ENCODE measurements at places on chromosomes 12 and 14. TPM values are rescaled to one million over a fixed set of nuclear protein-coding genes. Genes with fewer than 3 reads are reported as not detected.

- DNase-seq = peak; percentile 46
Measured at GRCh38 chr12:119302451-119303080, 32.0 kb upstream of the CCDC60 start.

- DNase-seq = peak; percentile 13
Measured at GRCh38 chr12:79183926-79184325, 319.4 kb downstream of the SYT1 start.

GRCh38 chr12:97024393-97024792 is 117.3 kb downstream of the NEDD1 start:
- no peak for DNase-seq

DNA sequence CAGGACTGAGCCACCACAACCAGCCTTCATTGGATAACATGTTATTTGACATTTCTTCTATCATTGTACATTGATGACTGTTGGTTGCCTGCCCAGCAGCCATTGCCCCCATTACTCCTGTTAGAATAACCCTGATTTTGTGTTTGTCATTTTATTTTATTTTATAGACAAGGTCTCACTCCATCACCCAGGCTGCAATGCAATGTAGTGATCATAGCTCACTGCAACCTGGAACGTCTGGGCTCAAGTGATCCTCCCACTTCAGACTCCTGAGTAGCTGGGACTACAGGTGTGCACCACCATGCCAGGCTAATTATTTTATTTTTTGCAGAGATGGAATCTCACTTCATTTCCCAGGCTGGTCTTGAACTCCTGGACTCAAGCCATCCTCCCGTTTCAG is 33.2 kb upstream of the LTA4H start:
- no peak for DNase-seq

Gene CDKN3
- 4.2 TPM for polyA plus RNA-seq

Gene KRT75
- polyA plus RNA-seq = not detected

GRCh38 chr12:122965321-122965751 is 927 bp downstream of the ABCB9 start:
- no peak for DNase-seq

DNA sequence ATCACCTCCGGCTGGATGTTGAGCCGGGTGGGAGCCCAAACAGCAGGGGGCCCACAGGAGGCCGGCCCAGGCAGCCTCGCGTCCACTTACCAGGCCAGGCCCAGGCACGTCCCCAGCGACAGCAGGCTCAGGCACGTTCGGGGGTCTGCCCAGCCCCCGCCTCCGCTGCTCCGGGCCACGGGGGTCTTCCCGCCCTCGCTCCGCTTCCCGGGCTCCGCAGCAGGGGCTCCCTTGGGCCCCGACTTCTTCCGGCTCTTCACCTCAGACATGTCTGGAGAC is 216 bp downstream of the IKBIP start:
- no peak for DNase-seq

Gene TAS2R20
- polyA plus RNA-seq = 0.08 TPM

DNA sequence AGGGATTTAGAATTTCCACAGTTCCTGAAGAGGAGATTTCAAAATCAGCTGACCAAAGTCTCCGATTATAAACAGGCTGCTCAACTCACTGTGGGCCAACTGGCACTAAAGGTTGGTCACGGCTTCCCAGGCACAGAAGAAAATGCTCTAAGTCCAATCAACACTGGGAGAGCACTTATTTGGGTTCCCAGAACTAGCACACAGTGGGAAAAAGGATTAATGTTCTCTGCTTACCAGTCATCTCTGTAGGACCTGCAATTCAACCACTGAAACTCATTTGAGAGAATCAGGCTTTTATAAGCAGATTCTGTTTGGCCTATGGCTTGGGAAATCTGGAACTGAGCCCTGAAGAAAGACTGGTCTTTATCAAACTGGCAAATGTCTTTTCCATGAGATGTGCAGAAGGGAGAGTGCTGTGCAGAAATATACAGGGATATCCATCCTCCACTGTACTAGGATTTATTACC is 49.4 kb downstream of the ABCC9 start:
- DNase-seq = no peak

Gene CMKLR1
- polyA plus RNA-seq = 4.4 TPM

- DNase-seq = no peak
Measured at GRCh38 chr12:57280211-57281062, 29.4 kb upstream of the STAC3 start.

DNA sequence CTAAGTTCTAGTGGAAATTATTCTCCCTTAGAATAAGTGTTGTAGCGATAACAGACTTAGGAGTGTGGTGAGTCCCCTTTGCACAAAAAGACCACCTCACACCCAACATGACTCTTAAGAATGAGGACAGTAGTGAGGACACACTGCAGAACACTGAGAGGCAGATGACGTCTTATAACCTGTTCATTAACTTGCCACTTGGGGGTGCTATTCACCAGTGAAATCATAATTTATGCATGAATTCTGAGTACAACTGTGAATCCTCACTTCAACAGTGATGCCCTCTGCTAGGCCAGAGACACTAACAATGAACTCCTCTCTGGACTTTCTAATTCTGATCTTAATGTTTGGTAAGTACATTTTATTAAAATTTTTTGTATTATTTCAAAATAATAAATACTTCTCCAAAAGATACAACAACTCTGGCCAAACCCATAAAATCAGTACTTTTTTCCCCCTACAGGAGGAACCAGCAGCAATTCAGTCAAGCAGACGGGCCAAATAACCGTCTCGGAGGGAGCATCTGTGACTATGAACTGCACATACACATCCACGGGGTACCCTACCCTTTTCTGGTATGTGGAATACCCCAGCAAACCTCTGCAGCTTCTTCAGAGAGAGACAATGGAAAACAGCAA is 274.7 kb downstream of the DAD1 start:
- DNase-seq = peak; percentile 15

Gene MANSC1
- 17.8 TPM for polyA plus RNA-seq

Gene CLEC2A
- not detected for polyA plus RNA-seq

Gene TMEM52B
- polyA plus RNA-seq = 0.83 TPM

- DNase-seq = no peak
Measured at GRCh38 chr12:5914387-5915149, 30.5 kb downstream of the ANO2 start.

Gene MANSC4
- not detected for polyA plus RNA-seq

Gene AACS
- polyA plus RNA-seq = 15.4 TPM

- peak; percentile 84 for DNase-seq
Measured at GRCh38 chr14:34714320-34715126, at the start of gene CFL2. Gene CFL2 (minus strand): TSS chr14:34714593. CDS start chr14:34714540, 53 bp downstream.

- no peak for DNase-seq
Measured at GRCh38 chr12:80714846-80715245, 1.9 kb upstream of the MYF5 start.

DNA sequence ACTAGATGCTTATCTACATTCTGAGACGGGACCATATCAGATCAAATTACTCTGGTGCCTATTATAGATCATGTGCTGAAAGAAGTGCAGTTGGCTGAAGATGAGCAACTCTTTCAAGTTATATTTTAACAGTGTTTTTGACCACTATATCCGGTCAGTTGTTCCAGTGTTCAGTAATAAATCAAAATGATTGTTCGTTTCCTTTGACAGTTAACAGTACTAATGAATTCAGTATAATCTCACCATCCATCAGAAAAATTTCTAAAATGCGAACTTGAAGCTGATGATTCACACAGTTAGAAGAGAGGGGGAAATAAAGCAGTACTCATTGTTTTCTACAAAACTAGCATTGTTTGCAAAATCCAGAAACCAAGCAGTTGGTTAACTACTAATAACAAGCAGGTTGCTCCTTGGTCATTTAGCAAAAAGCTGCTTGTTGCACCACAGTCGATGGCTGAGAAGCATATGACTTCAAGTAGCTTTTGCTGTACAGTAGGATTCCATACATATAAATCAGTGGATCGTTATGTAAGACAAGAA is 2.3 kb downstream of the RPS6KA5 start:
- DNase-seq = no peak

DNA sequence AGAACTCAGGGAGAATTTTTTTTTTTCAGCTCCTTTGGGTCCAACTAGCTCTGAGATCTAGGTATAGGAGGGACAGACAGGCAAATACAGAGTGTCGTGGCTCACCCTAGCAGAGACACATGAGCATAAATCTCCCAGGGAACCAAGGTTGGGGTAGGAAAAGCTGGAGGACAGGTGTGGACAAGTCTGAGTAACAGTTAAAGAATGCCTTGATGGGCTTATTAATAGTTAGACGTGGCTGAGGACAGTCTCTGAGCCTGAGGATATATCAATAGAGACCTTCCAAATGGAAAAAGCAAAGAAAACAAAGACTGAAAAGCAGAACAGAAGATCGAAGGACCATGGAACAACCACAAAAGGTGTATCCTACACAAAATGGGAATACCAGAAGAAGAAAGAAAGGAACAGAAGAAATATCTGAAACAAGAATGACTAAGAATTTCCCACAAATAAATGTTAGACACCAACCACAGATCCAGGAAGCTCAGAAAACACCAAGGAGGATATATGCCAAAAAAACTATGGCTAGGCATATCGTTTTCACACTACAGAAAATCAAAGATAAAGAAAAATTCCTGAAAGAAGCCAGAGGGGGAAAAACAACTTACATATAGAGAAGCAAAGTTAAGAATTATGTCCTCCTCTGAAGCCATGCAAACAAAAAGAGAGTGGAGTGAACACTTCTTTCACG is 80.9 kb downstream of the PTPRB start:
- no peak for DNase-seq

DNA sequence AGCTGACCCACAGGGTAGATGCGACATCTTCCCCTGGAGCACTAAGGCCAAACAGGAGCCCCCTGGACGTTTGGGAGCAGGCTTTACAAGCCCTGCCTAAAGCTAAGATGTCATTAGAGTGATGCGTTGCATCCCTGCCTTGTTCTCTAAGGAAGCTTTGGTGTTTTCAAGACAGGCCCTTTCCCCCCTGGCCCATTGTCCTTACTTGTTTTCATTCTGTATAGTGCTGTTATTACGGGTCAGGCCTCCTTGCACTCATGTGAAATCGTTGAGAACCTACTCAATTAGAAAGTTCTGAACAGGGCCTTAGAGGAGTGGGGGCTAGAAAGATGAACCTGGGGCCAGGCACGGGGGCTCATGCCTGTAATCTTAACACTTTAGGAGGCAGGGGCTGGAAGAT is 1.7 kb upstream of the PRKCH start:
- no peak for DNase-seq

Gene NEUROD4
- polyA plus RNA-seq = not detected

Gene PRKCH
- 34.9 TPM for polyA plus RNA-seq

- DNase-seq = no peak
Measured at GRCh38 chr14:95679998-95680735, 6.1 kb upstream of the TCL1B start.

DNA sequence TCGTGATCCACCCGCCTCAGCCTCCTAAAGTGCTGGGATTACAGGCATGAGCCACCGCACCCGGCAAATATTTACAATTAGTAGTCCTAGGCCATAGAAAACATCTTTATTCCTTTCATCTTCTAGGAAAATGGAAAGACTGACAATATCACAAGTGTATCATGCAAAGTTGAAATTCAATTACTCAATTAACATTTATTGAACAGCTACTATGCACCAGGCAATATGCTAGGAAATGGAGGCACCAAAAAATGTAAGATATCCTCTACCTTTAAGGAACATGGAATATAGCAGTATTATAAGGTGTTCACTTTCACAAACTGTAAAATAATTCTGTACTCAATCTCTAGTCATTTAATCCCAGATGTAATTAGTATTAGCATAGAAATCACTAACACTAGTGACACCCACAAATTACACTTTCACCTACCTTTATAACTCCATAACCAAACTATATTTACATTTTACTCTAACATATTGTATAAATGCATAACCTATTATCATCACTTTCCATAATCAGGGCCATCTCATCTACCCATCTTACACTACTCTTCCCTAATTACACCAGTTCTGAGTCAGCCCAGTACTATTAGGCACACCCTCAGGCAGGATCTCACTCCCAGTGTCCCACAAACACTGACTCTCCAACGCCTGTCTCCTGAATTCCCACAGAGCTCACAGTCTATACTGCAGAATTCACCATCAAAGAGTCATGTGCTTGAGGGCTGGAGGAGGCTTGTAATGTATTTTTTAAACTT is 10.4 kb downstream of the CORO1C start:
- DNase-seq = no peak

Gene DTX3
- polyA plus RNA-seq = 23.2 TPM

- no peak for DNase-seq
Measured at GRCh38 chr12:6435961-6436715, 8.6 kb upstream of the CD27 start.

- DNase-seq = no peak
Measured at GRCh38 chr14:40010961-40011360, 578.7 kb upstream of the FBXO33 start.

GRCh38 chr12:126700096-126700495 is 1566.9 kb upstream of the TMEM132C start:
- no peak for DNase-seq

DNA sequence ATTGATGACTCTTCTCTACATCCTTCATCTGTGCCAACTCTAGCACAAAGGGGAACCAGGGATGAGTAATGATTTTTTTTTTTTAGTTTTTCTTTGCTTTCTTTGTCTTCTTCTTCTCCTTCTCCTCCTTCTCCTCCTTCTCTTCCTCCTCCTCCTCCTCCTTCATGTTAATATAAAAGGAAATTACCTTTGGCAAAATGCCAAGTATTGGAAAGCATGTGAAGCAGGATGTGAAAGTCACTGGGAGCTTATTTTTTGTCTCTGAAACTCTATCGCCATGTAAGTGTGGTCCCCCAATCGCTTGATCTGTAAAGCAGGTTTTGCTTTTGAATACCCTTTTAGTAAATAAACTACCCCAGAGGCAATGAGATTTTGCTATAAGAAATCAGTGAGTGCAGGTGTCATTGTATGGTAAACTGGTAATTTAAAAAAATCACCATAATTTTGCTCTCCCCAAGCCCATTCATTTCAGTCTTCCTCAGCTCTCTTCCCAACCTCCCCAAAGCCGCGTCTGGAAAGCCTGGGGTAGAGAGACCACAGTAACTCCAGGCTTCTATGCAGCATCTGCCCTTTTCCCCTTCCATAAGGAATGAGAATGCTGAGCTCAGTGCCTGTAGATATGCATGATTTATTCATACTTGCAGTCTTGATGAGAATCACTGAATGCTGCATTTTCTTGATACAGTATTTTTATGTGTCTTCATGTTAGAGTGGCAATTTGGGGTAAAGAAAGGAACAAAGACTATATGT is 388.7 kb downstream of the TMEM117 start:
- DNase-seq = peak; percentile 17

- no peak for DNase-seq
Measured at GRCh38 chr14:59788176-59788575, 82.4 kb downstream of the RTN1 start.

- DNase-seq = no peak
Measured at GRCh38 chr12:18323159-18323558, 61.8 kb downstream of the PIK3C2G start.

Gene C2CD5
- 14.7 TPM for polyA plus RNA-seq

DNA sequence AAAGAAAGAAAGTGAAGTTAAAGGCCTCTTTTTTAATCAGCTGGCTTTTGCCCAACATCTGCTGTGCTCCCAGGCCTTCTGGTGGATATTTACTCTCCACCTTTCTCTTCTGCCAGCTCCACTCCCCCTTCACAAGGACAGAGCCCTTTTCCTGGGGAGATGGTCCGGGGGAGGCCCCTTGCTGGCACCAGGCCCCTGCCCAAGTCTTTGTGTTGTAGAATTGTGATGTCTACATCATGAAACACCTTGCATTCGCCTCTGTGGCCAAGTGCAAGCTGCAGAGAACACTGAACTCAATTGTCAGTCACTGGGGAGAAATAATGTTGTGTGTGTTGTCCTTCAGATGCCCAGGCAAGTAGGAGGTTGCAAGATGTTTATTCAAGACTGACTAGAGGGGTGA is 150.3 kb downstream of the DPF3 start:
- no peak for DNase-seq

Measured in lung (tissue), 17 donors.